ENCODE measurements at places on chromosomes 5 and 9.

GRCh38 chr5:151571270-151572173, 19.6 kb downstream of the FAT2 start:
- DNase-seq = no peak

DNA sequence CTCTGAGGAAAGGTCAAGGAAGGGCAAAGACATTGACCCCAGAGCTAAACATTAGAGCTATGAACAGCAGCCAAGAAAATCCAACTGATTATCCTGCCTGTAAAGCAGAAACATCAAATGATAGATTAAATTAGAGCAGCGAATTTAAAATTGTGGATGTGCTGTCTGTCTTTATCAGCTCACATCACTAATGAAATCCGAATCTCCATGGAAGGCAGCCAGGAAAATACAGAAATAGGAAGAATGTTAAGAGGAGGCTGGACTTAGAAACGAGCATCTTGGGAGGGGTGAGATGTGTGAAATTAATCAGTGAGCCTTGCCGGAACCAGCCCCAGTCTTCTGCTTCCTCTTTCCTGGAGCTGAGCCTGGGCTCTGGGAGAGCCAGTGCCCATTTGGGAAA, 191.0 kb downstream of the PJA2 start:
- DNase-seq = no peak

- DNase-seq = no peak
Measured at GRCh38 chr9:21841133-21841532, 38.7 kb downstream of the MTAP start.

GRCh38 chr5:172594431-172594830, 46.6 kb upstream of the NEURL1B start:
- no peak for DNase-seq

DNA sequence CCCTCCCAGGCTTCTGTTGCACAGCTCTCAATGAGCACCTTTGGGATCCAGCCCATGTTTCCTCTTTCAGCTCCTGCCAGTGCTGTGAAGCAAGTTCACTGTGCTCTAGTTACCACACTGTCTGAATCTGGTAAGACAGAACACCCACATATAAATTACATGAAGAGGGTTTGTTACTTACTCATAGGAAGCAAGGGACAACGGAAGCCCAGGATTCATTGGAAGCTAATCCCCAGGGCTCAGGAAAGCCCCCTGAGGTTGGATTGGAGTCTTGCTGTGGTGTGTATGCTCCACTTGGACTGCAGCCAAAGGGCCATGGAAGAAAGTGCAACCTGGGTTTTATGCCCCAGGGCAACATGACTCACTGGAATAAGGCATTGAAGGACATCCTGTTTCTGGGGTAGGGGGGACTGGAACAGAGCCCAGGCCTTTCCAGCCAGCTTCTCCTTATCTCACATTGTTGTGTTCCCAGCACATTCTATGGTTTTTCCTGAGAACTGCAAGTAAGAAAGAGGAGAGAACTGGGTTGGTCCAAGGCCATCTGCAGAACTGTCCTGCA, 15.6 kb upstream of the CLK4 start:
- no peak for DNase-seq

- DNase-seq = no peak
Measured at GRCh38 chr9:127175764-127176163, 53.3 kb upstream of the ANGPTL2 start.

DNA sequence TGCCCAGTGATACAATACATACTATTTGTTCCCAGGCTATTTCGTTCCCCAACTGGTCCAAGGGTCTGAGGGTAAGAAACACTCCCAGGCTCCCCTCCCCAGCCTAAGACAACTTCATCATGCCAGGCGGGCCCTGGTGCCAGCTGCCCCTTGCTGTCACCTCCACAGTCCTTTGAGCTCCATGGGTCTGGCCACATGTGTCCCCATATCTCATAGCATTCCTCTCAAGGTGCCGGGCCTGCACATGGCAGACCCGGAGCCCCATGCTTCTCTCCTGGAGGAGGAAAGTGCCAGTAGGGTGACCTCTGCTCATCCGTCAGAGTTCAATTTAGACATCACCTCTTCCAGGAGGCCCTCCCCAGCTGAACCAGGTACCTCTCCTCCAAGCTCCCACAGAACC, 120.5 kb downstream of the C5orf15 start:
- DNase-seq = no peak

DNA sequence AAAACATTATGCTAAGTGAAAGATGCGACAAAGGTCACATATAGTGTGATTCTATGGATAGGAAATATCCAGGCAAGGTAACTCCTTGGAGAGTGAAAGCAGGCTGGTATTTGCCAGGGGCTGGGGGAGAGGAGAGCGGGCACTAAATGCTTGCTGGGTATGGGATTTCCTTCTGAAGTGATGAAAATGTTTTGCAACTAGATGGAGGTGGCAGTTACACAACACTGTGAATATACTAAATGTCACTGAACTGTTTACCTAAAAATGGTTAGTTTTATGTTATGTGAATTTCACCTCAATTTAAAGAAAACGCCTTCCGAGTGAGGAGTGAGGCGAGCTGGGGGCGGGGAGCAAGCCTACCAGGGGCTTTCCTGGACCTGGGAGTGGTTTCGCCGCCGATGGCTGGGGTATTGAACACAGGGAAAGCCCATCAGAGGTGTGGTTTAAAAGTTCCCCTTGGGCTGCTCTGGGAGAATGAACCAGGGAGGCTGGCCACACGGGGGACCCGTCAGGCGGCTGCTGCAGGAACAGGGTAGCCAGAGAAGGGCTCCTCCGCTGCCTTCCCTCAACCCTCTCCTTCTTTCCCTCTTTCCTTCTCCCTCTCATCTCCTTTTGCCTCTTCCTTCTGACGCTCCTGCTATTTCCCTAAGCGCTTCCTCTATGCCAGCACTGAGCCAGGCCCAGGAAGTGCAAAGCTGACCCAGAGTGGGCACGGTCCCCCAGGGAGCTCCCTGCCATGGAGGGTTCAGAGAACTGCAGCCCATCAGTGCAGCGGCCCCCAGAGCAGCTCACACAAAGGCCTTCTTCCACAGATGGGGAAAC, 4.9 kb downstream of the AKNA start:
- no peak for DNase-seq

GRCh38 chr9:92986176-92987119, 39.1 kb downstream of the FGD3 start:
- no peak for DNase-seq

DNA sequence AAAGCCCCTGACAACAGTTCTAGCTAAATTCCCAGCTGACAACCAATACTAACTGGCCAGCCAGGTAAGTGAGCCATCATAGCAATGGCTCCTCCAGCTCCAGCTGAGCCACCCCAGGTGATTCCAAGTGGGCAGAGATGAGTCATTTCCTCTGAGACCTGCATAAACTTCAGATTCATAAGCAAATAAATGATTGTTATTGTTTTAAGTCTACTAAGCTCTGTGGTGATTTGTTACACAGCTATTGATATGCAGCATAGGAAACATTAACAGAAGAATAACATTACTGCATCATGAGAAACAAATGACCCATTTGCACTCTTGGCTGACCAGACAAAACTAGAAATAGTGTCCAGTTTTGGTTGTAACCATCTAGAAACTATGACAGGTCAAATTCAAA, 60.3 kb downstream of the TTC39B start:
- DNase-seq = no peak

GRCh38 chr5:123220621-123221146, 131.6 kb downstream of the PRDM6 start:
- no peak for DNase-seq

DNA sequence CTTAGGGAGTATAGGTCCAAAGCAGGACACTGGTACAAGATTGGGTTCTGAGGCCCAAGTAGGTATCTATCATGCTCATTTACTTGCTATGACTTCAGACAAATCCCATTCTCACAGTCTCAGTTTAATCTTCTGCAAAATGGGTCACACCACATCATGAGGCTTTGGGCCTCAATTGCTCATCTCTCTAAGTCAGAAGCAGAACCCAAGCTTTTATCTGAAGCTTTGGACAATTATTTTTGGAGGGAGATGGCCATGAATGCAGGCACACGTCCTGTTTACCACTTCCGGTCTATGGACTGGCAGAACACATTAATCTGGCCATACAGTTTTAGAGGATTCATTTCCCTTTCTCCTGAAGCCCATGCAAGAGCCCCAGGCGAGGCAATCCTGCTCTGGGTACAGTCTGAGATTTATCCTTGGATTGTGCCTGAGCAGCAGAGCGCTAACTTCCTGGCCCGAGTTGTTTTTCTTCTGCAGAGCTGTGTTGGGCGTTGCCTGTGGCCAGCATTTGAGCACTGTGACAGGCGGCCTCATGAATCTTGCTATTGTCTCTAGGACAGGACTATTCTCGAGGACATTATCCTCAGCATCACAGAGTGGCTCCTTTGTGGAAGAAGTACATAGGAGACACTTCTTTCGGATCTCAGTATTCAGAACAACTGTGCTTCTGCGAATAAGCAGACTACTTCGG, 16.1 kb downstream of the SLC22A4 start:
- no peak for DNase-seq

DNA sequence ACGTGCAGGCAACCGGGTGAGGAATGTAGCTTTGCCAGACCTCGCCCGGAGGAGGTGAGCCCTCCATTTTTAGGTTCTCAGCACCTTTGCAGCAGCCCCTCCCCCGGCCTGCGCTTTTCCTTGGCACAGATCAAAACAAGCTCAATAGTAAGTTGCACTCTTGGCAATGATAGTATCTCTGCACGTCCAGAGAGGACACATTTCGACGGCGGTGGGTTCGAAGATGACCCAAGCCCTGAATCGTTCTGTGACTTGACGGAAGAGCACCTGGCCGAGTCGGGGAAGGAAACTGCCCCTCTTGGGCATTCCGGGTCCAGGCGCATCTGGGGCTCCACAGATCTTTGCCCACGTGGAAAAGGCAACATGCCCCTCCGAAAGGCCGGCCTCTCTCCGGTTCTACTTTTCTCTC, 904 bp downstream of the GDNF start:
- no peak for DNase-seq

GRCh38 chr9:19473605-19474004, 64.8 kb downstream of the ACER2 start:
- no peak for DNase-seq

- no peak for DNase-seq
Measured at GRCh38 chr9:87167582-87167981, 220.3 kb upstream of the GAS1 start.

DNA sequence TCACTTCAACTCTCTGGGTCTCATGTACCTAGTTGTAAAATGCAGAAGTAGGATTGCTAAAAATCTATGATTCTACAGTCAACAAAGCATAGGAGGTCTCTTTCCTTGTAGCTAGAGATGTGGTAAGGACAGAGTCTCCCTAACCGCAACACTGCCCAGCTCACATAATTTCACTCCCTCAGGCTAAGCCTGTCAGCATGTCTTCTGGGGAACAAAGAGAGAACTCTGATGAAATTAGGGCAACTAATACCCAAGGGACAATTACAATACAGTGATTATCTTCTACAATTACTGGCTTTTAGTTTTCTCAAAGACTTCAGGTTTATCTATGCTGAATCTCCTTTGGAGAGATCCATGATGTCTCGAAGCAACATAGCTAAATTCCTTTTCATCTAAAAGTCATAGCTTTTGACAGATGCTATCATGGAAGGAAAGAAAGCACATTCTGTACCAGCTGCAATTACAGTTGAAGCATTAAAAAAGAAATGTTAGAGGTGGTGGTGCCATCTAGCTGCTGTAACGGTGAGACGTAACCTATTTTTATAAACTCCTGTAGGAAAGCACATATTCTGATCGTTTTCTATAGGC, 141.1 kb upstream of the TARS1 start:
- no peak for DNase-seq

DNA sequence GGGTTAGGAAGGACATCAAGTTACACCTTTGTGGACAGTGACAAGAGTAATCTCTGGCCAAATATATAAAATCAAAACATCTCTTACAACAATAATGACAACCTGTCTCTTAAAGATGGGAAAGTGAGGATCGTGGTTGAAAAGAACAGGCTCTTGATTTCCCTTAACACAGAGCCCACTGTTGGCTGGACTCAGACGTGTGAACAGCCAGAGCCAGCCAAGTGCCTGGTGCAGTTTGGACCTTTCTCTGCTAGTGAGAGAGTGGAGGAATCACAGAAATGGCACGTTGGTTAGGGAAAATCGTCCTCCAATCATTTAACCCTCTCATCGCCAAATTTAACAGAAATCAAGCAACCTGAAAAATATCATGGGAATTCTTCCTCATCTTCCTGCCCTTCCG, 131.3 kb downstream of the GNA14 start:
- DNase-seq = no peak

DNA sequence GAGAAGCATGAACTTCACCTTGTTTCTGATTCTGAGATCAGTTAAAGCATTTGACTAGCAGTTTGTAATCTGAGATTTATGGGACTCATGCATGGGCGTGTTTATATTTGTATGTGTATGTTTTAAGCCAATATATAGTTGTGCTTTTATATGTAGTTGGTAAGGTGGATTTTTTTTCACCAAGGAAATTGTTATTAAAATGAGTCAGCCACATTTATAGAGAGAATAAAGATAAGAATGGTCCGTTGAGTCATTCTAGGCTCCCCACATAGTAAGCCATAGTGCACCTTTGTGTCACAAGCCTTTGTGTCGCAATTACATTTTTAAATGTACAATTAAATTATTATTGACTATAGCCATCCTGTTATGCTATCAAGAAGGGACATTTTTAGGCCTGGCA, 89.0 kb downstream of the NLN start:
- no peak for DNase-seq

GRCh38 chr5:96876292-96876850, at the start of gene ERAP2:
TSS of gene ERAP2 (plus strand) at chr5:96876500. CDS start at chr5:96879686, 3,186 bp downstream.
- DNase-seq = no peak

DNA sequence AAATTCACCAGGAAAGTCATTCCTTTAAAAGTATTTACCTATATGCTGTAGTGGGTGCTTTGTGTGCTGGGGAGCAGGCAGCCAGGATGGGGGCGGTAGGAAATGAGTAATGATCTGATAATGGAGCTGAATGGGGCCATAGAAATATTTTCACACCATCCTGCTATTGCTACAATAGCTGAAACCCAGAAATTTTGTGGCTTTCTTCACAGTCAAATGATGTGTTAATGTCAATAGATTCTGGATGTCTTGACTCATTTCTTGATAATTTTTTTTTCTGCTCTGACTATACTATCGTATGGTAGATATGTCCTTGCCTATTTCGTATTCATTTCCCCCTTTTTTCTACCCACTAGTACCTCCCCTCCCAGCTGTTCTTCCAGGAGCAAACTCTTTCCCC, 59.5 kb downstream of the RORB start:
- DNase-seq = no peak

DNA sequence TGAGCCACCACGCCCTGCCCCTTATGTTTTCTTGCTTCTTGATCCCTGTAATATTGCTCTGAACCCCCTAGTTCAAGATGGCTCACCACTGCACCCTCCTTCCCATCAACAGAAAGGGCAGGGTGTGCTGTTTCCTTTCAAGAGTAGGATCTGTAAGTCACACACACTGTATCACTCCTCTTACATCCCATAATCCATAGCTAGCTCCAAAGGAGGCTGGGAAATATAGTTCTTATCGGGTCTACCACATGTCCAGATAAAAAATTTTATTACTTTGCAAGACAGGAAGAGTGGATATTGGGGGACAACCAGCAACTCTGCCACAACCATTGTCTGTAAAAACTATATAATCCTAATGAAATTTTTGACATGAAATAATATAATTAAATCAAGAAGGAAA, 79.6 kb downstream of the C9orf50 start:
- no peak for DNase-seq

GRCh38 chr9:122835313-122835731, 6.9 kb upstream of the PDCL start:
- no peak for DNase-seq
